ENCODE measurements at places on chromosomes 12 and 14.

- DNase-seq: no peak
Measured at GRCh38 chr12:81874586-81874985, 115.4 kb upstream of the PPFIA2 start.

DNA sequence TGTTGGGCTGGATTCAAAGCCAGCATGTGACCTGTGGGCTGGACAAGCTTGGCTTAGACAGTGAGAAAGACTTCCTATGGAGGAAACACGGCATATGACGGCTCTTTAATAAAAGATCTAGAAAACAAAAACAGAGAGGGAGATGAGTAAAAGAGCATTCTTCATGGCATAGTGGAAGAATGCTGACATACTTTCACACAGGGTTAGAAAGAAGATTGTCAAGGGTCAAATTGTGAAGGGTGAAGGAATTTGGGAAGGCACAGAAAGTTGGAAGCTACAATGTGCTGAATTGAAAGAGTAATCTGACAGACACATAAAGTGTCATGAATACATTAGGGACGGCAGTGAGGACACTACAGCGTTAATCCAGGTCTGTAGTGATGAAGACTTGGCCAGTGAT lies 63.4 kb downstream of the GALNT4 start:
- DNase-seq: no peak

DNA sequence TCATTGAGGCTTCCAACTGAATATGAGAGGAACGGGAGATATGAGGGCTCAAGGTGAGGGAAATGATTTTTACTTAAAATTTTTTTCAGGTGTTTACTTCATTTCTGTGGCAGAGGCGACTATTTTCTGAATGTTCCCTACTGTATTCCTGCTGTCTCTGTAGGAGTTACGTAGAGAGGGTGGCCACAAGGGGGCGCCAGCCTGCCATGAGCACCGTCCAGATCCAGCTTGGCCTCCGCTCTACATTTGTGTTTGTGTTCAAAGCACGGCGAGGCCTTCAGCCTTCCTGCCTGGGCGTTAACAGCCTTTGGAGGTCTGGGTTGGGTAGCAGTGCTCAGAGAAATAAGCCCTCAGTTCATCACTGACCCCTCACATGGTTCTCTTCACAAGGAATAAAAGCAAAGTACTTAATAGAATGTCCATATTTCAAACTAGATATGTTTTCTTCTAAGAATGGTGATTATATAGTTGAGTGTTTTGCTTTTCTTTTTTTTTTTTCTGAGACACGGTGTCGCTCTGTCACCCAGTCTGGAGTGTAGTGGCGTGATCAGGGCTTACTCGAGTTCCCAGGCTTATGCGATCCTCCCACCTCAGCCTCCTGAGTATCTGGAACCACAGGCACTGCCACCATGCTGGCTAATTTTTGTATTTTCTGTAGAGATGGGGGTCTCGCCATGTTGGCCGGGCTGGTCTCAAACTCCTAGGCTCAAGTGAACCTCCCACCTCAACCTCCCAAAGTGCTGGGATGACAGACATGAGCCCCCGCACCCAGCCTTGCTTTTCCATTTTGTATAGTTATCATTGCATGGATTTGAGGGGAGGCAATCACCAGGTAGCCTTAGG lies 22.3 kb downstream of the CKB start:
- DNase-seq: peak; percentile 44

DNA sequence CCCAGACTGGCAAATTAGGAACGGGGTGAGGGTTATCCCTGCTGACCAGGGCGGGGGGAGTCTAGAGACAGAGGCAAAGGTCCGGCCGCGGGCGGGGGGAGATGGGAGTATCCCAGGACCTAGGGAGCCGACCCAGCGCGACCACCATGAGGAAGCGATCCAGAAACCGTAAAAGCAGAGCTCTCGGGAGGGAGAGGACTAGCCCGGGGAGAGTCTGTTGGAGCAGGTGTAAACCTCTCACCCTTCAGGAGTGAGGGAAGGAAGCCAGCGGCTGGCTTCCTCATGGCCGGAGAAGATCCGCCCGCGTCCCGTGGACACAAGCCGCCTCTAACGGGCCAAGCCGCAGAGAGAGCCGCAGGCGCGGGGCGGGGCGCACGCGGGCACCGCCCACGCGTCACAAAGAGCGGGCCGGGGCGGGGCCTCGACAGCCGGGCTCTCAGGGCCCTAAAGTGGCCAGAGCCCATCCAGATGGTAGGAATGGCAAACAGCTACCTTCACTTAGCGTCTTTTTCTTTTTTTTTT lies at the start of gene ACRBP:
ACRBP (minus strand) TSS at position 350 of the 522 bp plus-strand sequence; CDS start at position 284, 66 bp downstream.
- peak; percentile 30 for DNase-seq
